Nephron progenitor cell (in vitro differentiated cells): ENCODE measurements at places on chromosomes 3 and 15.

DNA sequence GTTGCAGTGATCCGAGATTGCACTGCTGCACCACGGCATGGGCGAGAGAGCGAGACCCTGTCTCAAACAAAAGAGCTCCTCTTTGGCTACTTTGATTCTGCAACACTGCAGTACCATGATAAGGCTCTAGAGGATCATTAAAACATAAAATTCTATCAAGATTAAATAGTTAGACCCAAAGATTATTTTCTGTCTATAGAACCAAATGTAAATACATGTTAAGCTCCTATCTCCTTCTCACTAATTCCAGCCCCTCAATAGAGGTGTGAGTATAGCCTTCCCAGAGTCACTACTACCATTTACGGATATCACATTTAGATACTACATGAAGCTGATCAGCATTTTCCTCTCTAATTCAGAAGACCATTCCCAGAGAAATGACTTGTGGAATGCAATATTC is 4.3 kb upstream of the MUC13 start:
- DNase-seq: no peak

DNA sequence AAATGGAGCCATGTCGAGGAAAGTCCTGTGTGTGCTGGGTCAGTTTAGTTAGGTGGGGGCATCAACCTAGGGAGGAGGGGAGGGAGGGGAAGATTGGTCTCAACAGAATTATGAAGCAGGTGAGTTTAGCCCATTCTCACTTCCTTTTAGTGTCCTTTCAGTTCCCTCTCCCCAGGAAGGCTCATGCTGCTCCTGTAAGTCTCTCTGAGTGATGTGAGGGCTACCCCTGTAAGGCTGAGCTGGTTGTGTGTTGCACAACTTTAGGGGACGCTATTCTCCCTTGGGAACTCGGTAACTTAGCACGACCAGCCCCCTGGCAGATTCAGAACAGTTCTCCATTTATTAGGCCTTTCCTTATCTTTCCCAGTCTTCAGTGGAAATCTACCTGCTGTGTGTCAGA is 21.2 kb downstream of the IL5RA start:
- no peak for DNase-seq

- DNase-seq: no peak
Measured at GRCh38 chr15:93477188-93477587, 388.2 kb upstream of the RGMA start.

DNA sequence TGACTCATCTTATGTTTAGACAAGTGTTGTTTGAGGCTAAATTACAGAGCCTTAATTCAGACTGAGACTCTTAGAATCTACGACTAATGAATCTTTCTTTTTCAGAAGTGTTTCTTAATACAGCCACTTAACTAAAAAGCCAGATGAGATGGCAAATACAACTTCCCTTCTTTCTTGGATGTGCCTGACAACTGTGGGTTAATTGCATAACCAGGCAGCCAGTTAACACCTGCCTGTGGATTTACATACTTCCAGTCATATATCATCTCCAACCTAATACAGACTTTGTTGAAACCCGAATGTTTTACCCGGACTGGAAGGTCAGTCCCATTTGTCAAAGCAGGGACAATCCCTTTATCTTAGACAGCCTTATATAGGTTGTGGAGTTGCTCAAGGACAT is 297.6 kb downstream of the VPS13C start:
- DNase-seq: no peak
